NCI-H526 treated with DMSO at 0.1 percent for 48 hours (cell line): ENCODE measurements at places on chromosomes 6 and 20.

DNA sequence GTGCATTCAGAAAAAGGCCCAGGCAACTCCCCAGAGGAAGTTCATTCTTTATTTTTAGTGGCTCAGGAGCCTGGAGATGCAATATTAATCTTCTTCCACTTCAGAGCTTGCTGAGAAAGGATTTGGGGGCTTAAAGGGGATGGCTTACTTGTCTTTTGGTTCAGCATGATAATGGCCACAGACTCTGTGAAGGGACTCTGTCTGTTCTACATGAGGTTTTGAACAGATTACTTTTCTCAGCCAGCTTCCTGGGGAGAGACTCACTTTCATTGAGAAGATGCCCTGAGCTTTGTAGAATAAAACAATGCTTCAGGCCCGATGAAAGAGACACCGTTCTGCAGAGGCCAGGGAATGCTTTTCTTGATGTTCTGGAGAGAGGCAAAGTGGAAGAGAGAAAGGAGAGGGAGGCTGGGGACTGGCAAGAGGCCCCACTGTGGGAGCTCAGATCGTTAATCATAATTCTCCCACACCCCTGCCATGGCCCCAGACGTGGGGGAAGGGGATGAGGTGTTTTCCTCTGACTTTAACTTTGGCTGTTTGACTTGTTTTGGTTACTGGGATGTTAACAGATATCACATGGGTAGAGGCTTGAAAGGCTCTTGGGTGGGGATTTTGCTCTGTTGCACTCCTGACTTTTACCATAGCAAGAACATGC, 19.1 kb downstream of the SCP2D1 start:
- no peak for DNase-seq

- DNase-seq, result no peak
These were observed 667.2 kb downstream of the EPHA7 start for GRCh38 chr6:92752114-92752513.

GRCh38 chr6:151111670-151112069, 128.1 kb upstream of the AKAP12 start:
- DNase-seq, result no peak

- DNase-seq, result no peak
These were observed 41.0 kb downstream of the CYP24A1 start for GRCh38 chr20:54132612-54133433.

GRCh38 chr6:53805725-53806124, 10.9 kb downstream of the LRRC1 start:
- DNase-seq, result no peak

- no peak for DNase-seq
These were observed 13.0 kb downstream of the PI3 start for GRCh38 chr20:45187693-45188092.

- DNase-seq, result no peak
These were observed 86.6 kb downstream of the ECT2L start for GRCh38 chr6:138882369-138883017.

GRCh38 chr6:8958894-8959511, 523.7 kb upstream of the SLC35B3 start:
- no peak for DNase-seq

- DNase-seq, result no peak
These were observed 142.3 kb downstream of the FARS2 start for GRCh38 chr6:5403609-5404008.

DNA sequence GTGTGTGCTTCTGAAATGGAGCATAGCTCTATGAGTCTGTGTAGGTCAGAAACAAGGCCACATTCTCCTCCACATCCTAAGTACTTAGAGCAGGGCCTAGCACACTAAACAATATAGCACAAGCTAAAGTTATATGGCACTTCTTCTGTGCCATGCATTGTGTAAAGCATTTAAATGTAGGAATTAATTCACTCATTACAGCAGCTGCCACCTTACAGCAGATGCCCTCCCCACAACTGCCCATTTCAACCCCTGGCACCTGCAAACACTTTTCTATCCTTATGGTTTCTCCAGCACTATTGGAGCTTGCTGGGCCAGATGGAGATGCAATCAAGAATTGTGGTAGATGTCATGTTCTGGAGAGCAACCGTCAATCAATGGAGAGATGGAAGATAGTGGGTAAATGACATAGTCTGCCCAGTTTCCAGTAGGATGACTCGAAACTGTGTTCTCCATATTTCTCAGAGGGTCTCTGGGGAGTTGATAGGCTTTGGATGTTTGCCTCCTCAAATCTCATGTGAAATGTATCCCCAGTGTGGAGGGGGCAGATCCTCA, 373.7 kb downstream of the DOK5 start:
- DNase-seq, result no peak

DNA sequence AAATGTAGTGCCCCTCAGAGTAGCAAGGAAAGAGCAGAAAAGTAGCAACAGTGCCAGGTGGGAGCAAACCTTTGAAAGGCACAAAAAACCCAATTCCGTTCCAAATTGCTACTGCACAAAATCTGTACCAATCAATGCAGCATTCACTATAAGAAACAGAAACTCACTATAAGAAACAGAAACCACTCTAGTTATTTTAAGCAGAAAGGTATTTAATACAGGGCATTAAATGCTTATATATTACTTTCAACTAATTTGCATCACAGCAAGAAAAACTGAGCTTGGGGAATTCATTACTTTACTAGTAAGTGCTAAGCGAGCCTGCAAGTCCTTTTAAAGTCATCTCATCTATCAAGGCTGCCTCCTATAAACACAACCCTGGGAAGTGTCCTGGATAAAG, 116.5 kb upstream of the OLIG3 start:
- no peak for DNase-seq

- DNase-seq, result no peak
These were observed 428.6 kb downstream of the HACE1 start for GRCh38 chr6:104431096-104431495.

DNA sequence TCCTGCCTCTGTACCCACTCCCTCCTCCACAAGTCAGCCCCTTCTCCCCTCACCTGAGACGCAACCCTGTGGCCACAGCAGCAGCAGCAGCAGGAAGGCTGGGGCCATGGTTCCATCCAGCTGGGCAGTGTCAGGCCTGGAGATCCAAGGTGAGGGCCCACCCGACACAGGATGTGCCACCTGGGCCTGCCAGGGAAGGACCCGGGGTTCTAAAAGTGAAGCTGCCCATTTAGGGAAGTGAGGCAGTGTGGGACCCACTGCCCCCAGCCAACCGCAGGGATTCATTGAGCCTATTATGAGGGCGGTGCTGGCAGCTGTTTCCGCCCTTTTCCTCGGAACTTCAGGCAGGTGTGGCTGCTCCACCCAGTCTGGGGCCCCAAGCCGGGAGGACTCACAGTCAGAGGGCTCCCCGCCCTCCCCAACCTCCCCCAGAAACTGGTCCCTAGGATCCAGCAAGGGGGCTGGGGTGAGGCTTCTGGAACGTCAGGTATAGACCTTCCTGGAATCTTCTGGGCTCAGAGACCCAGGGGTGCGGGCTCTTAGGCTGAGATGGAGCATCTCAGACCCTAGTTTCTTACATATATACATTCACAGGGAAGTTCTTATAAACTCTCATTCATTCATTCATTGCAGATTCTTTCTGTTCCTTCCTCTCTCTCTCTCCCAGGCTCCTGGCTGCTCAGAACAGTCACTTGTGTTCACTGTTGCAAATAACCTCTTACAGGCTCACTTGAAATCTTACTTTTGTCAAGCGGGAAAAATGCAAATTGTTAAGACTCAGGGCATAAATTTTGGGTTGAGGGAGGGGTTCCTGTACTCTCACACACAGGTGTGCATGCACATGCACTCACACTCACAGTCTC, at the start of gene TREML2:
TREML2 (minus strand) TSS at position 249 of the 863 bp plus-strand sequence; CDS start at position 108, 141 bp downstream.
- DNase-seq, result no peak

DNA sequence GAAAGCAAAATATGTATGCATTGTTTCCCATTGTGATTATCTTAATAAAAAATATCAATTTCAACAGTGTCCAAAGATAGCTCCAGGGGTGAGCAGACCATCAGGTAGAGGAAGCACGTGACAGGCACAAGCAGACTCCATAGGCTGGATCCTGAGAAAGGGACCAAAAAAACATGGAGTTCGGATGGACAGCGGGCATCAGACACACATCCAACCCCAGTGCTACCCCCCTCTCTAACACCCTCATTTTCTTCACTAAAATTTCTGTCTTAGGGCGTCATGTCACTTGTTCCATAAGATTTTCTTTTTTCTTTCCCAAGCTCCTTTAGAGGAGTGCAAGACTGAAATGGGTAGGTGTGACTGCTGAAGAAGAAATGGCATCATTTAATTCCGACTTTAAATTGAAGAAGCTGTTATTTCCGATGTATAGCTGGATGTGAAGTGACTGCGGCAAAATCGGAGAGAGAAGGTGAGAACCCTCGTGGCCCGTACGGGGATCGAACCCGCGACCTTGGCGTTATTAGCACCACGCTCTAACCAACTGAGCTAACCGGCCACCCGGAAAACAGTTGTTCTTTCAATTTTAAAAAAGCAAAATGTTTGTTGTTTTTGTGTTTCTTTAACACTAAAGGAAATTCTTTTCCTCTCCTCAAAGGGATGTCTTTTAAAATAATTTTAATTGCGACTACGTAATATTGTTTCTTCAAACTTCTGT, 10.3 kb upstream of the PRSS16 start:
- DNase-seq, result no peak

GRCh38 chr6:144475411-144475810, 190.3 kb downstream of the UTRN start:
- no peak for DNase-seq

- no peak for DNase-seq
These were observed 60.6 kb downstream of the HIVEP2 start for GRCh38 chr6:142884214-142885035.

DNA sequence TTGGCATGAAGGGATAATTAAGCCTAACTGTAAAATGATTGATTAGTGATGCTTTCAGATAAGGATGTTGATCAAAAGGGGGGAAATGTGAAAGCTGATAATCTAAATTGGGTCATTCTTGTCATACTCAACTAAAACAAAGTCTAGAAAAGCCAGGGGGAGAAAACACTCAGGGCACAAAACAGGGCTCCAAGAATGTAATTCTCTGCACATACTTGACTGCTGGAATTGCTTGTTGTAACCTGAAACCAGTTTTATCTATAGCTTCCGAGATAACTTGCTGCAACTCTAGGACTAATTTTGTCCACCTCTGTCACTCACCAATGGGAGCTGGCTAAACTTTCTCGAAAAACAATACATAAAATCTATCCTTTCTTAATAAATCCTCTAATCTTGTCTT, 310.3 kb downstream of the CLVS2 start:
- no peak for DNase-seq

GRCh38 chr20:62413025-62413570, 6.0 kb upstream of the CABLES2 start:
- no peak for DNase-seq

GRCh38 chr6:51644426-51644825, 443.0 kb downstream of the PKHD1 start:
- DNase-seq, result no peak

DNA sequence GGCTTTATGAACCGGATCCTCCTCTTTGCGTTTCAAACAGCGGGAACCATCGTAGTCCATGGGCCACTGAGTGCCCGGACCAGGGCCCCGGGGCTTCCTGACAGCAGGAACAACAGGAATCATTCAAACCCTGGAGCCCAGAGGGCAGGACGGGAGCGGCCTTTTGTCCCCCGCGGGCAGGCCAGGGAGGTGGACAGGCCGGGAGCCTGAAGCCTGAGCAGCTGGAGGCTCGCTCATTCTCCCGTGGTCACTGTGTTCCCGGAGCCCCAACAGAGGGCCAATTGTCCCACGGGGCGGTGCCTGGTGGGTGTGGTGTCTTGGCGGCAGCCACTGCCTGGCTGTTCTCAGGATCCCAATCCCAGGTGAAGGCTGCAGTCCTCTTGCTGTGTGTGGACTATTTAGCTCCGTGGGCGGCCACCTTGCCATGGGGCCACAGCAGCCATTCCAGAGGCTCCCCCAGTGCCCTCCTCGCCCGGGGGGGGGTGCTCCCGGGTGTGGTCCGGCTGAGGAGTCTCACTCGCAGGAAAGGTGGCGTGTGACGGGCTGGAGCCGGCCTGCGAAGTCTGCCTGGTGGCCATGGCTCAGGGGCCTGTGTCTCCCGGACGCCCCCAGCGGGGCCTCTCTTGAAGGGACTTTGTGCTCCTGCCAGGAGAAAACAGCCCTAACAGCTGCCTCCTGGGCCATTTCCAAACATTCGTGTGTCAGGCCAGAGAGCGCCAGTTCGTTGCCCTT, 77.2 kb upstream of the BHLHE23 start:
- DNase-seq, result no peak

DNA sequence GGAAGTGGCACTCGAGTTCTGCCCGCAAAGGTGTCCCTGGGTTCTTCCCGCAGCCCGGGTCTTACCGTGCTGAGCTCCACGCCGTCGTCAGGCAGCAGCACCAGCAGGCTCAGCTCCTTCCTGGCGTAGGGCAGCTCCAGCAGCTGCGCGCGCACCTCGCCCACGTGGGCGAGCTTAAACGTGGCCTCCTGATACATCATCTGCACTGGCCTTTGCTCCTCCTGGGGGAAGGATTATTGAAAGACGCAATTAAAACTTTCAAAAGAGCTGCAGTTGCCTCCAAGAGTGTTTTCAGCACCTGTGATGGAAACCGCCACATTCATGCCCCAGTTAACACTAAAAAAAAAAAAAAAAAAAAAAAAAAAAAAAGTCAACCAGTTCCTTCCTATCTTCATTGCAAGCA, 11.3 kb downstream of the SERPINB9 start:
- DNase-seq, result no peak

- no peak for DNase-seq
These were observed 338.5 kb downstream of the HACE1 start for GRCh38 chr6:104521176-104521575.

- DNase-seq, result no peak
These were observed 17.2 kb downstream of the ZBTB2 start for GRCh38 chr6:151374036-151374683.

GRCh38 chr6:151524059-151524458, 30.2 kb downstream of the CCDC170 start:
- DNase-seq, result no peak

- DNase-seq, result no peak
These were observed 72.2 kb downstream of the RIN2 start for GRCh38 chr20:19830211-19830785.

DNA sequence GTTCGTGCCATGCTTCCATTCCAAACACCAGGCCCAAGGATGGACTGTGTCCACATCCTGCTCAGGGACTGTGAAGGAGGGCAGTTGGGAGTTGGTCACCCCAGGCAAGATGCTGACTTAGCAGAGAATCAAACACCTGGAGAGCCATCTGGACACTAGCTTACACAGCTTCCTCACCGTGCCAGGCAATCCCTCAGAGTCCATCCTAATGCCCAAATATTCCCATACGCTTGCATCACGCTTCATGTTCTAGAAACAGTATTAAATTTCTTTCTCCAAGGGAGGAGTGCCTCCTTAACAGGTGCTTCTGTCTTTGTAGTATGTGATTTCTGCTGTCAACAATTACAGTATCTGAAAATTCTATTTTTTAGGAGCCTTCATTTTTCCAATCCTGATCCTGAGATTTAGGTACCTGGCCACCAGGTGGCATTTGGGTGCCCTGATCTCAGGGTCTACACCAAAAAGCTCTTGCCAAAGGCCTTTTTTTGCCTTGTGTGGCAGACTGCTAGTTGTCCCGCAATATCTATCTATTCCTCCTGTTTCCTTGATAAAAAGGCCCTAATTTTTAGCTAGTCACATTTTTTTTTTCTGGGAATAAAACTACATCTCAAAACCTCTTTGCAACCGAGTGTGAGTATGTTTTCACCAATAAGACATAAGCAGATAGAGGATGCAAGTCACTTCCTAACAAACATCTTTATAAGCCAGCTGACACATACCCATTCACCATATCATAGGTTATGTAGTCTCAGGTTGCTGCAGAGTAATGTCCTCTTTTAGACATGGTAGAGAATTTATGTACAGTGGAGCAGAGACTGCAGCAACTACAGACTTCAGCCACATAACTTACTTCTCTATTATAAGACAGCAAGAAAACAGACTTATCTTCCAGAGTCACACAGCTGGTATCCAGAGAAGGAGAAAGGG, 85.0 kb downstream of the PREP start:
- no peak for DNase-seq
